RPMI7951 (cell line): ENCODE measurements at places on chromosomes 3 and 15. TPM values are rescaled to one million over a fixed set of nuclear protein-coding genes. Genes with fewer than 3 reads are reported as not detected.

- DNase-seq, result no peak
Measured at GRCh38 chr3:48431224-48432029, 1.5 kb upstream of the PLXNB1 start.

CCDC13 gene
- total RNA-seq, result 0.20 and 0.48 TPM in 2 replicates

- DNase-seq, result no peak
Measured at GRCh38 chr15:45391746-45392583, 13.6 kb upstream of the GATM start.

AKAP13 gene
- 27.3 and 28.5 TPM in 2 replicates for total RNA-seq

PRTG gene
- total RNA-seq, result 3.8 and 13.3 TPM in 2 replicates
